ENCODE measurements at places on chromosomes 6 and 20.

DNA sequence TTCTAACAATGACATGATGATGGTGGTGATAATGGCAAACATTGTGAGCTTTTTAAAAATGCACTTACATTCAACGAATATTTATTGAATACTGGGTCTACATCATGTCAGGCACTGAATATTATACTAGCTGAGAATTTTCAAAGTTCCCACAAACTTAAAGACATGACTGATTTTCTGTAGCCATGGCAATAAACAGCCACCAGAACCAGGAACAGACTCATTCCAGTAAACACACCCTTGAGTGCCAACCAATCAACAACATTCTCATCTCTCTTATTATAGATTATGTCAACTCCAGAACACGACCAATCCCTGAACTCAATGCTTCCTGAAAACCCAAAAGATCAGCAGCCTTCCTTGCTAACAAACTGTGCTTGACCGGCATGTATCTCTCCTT, 212.4 kb upstream of the RUNX2 start:
- DNase-seq: no peak

DNA sequence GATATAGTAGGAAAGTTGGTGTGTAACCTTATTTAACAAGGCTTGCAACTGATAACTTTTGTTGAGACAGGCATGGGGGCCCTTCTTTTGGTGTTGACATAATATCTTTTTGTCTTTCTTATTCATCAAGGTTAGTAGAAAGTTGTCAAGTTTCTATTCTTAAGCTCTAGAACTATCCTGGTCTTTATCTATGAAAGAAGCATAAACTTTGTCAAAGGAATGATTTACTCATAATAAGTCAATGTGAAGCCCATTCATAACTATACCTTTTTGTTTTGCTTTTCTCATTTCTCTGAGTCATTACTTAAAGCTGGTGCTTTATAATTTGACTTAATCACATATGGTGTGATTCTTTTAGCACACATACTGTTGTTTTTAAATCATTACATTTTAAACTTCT, 312.4 kb downstream of the UTRN start:
- no peak for DNase-seq

DNA sequence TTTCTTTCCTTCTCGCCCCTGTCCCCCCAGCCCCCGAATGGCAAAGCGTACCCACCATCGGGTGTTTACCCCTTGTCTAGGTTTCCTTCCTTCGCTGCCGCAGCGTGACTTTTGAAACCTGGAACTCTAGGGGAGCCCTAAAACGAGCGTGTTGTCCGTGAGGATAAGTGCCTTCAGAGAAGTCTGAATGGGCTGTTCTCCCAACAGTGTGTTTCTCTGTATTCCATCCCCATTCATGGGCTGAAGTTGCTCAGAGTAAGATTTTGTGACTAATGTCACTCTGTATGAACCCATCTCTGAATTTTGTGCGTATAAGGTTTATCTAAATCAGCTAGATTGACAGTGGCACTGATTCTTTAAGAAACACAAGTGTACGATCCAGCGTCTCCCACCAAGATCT, 949 bp downstream of the MACROD2 start:
- no peak for DNase-seq

DNA sequence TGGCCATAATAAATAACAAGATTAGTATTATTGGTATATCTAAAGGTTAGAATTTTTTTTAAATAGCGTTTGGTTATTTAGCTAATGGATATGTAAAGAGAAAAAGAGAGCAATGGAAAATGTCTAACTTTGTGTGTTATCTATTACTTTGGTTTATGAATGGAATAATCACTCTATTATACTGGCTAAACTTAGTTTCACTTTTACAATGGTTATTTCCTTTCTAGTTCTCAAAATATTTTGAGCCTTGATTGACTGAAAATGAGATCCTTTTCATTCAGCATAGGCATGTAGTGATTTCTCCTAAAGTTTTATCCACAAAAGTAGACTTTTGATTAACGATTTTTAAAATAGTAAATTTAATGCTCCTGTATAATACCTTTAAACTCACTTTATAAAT, 51.6 kb upstream of the MLIP start:
- no peak for DNase-seq

- DNase-seq: no peak
Measured at GRCh38 chr6:155660251-155660977, 204.8 kb upstream of the NOX3 start.

DNA sequence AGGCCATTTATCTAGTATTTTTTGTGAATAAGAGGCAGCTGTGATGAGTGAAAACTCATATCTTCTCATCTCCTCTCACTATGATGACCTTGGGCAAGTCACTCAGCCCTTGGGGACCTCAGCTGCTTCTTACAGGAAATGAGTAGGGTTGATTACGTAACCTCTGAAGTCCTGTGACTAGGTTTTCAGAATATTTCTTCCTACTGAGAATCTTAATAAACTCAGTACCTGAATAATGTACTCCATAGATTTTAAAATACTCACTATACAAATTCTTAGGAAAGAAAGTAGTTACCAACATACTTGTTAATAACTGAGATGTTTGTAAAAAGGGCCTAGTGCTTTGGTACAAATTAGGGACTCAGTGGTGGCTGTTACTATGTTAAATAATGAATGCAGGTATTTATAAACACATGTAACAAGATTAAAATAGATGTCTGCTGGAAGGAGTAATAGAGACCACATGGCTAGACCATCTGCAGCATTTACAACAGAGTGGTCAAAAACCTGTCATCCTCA, 60.9 kb downstream of the RPRD1B start:
- peak; percentile 73 for DNase-seq
